NCI-H187 (cell line): ENCODE measurements at places on chromosomes 2 and 18.

DNA sequence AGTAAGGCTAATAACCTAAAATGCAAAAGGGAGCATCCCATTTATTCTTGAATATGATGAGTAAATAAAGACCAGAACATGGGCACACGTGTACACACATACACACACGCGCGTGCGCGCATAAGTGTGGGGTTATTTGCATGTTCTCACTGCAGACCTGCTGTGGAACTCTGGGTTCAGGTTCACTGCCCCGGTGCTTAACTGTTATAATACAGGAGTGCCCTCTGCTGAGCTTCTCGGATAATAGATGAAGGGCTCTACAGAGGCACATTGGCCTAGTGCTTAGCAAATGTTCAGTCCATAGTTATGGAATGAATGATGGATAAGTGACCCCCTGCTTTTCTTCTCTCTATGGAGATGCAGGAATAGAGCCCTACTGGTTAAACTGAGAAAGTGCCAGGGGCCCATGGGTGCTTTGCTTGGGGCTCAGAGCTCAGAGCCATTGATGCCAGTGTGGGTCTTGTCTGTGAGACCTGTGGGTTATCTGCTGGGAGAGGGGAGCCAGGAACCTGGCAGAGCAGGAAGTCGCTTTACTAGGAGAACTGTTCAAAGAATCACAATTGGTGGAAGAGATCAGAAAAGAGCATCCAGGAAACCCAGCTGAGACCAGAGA, 3.6 kb upstream of the ARL4C start:
- no peak for DNase-seq

- no peak for DNase-seq
These were observed 42.6 kb downstream of the NEB start for GRCh38 chr2:151691631-151692030.

GRCh38 chr2:69205076-69205475, 182.0 kb downstream of the GFPT1 start:
- DNase-seq: no peak

GRCh38 chr2:180478883-180479282, 471.8 kb upstream of the CWC22 start:
- no peak for DNase-seq

- no peak for DNase-seq
These were observed 140.0 kb downstream of the BAZ2B start for GRCh38 chr2:159476329-159476728.

DNA sequence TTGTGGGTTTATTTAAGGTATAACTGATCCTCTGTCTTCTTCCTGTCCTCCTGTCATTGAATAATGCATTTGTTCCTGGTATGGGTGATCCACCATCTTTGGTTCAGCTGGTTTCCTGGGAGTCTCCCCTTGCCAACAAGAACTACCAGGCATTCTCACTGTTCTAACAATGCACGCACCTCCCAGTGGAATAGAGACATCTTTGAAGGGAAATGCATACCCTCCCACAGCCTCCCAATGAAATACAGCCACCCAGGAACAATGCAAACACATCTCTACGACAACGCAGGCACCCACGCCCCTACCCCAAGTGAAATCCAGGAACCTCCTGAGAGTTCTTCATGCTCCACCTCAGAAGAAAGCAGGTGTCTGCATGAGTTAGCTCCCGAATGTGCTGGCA, 318.0 kb downstream of the SOX11 start:
- no peak for DNase-seq

GRCh38 chr2:157367704-157368103, 42.1 kb upstream of the ERMN start:
- DNase-seq: no peak

GRCh38 chr2:43125090-43125998, 101.1 kb downstream of the ZFP36L2 start:
- no peak for DNase-seq

GRCh38 chr2:182432051-182432450, 5.2 kb upstream of the PDE1A start:
- DNase-seq: no peak

DNA sequence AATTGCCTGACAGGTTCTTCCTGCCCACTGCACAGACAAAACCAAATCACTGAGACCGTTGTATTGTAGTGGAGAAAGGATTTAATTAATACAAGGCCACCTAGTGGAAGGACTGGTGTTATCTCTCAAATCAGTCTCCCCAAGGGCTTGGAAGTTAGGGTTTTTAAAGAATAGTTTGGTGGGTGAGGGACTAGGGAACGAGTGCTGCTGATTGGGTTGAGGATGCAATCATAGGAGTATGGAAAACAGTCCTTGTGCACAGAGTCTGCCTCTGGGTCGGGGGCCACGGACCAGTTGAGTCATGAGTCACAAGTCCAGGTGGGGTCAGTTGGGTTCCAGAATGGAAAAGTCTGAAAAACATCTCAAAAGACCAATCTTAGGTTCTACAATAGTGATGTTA, 89.1 kb downstream of the B3GNT2 start:
- no peak for DNase-seq

- DNase-seq: no peak
These were observed 115.1 kb downstream of the ACKR3 start for GRCh38 chr2:236684504-236685256.

GRCh38 chr2:26561376-26561775, 79.8 kb downstream of the CIB4 start:
- DNase-seq: no peak

- no peak for DNase-seq
These were observed 57.0 kb downstream of the PARD6G start for GRCh38 chr18:80190311-80190710.

DNA sequence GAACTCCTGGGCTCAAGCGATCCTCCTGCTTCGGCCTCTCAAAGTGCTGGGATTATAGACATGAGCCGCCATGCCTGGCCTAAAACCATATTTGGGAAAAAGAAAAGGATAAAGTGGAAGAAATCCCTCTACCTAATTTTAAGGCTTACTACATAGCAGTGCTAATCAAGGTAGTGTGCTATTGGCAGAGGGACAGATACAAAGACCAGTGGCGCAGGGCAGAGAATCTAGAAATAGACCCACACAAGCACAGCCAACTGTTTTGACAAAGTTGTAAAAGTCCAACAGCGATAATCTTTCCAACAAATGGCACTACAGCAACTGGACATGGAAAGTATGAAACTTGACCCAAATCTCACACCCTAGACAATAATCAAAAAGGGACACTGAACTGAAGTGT, 138.4 kb downstream of the TFCP2L1 start:
- no peak for DNase-seq

- no peak for DNase-seq
These were observed 5.4 kb upstream of the SALL3 start for GRCh38 chr18:78974115-78974761.

GRCh38 chr2:208413931-208414330, 7.3 kb downstream of the PTH2R start:
- no peak for DNase-seq

DNA sequence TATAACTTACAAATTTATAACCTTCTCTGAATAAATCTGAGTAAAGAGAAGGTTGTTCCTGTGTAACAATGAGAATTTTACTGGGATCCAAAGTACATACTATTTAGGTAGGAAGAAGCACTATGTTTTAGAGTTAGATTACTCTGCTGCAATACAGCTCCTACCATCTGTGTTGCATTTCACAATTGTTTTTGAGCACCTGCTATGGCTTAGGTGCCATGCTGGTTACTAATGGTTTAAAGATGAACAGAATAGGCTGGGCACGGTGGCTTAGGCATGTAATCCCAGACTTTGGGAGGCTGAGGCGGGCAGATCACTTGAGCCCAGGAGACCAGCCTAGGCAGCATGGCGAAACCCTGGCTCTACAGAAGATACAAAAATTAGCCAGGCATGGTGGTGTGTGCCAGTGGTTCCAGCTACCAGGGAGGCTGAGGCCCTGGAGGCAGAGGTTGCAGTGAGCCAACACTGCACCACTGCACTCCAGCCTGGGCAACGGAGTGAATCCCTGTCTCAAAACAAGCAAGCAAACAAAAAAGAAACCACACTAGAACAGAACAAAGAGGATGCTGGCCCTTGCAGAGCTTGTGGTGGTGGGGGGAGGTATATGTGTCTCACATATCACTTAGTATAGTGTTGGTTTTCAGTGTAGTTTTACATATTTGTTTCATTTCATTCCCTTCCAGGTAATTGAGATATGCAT, 56.7 kb downstream of the SPTBN1 start:
- no peak for DNase-seq

- no peak for DNase-seq
These were observed 17.1 kb upstream of the FABP1 start for GRCh38 chr2:88144914-88145497.

DNA sequence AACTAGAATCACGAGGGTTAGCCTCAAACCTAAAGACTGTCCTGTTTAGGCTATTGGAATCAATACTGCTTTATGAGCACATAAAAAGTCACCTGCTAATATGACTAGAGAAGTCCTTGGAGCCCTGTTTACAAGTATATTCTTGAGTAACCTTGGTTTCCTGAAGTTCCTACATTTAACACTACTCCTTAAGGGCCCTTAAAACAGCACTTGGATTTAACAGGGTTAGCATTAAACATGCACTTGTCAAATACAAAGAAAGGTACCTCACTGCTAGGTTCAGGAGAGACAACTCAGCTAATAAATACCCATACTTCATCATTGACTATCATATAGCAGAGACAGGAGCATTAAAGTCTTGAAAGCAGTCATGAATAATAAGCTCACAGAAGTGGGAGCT, 96.7 kb downstream of the SLC5A7 start:
- no peak for DNase-seq

GRCh38 chr2:133414486-133415209, 153.6 kb downstream of the NCKAP5 start:
- DNase-seq: no peak
